Germinal center (tissue), 1 donor: ENCODE measurements at places on chromosomes 5 and 9.

GRCh38 chr9:107906074-107906473 lies 416.5 kb upstream of the KLF4 start:
- no peak for DNase-seq

- no peak for DNase-seq
Measured at GRCh38 chr9:108803428-108804065, 52.2 kb downstream of the ACTL7B start.

DNA sequence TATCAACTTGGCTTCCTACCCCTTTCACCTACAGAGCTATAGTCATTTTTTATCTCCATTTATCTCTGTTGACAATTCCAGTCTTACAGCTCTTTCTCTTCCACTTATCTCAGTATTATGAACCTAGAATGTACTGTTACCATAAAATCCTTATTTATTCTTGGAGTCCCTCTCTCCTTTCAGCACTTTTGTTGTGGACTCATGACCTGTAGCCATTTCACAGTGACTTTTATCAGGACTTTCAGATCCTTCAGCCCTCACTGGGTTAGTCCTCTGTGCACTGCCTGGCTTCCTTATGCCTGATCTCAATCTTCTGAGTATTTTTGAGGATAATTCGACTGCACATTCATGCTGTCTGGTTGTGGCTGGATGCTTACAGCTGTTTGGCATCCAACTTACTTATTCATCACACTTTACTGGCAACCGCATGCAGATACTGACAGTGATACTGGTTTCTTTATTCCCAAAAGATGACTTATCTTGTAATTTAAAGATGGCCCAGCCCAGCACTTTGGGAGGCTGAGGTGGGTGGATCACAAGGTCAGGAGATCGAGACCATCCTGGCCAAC lies 293.3 kb downstream of the MAN2A1 start:
- DNase-seq: no peak

DNA sequence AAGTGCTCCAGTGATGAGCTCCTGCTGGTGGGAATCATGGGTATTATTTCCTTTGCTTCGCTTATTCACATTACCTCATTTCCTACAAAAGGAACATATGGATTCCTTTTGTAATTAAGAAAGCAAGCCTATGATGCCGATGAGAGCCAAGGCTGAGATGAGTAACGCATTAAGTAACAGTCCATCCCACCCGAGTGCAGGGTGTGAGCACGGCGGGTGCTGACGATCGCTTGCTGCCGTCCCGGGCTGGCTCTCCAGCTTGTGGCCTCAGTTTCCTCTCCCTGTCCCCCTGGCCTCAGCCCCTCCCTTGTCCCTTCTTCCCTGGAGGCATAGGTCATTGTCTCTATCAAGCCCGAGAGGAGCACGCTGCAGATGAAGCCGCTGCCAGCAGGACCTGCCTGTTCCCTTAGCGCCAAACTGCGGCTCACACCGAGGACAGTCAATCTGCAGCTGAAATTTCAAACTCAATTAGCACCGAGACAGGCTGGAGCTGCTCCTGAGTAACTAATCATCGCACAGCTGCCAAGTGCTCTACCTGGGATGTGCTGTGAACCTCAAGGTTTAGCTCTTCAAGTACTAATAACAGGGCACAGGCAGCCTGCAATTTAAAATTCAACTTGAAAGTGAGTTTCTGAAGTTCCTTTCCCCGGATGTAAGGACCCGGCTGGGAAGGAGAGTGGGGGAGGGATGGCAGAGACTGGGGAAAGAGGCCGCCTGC lies 115.2 kb upstream of the RAPGEF1 start:
- DNase-seq: no peak

DNA sequence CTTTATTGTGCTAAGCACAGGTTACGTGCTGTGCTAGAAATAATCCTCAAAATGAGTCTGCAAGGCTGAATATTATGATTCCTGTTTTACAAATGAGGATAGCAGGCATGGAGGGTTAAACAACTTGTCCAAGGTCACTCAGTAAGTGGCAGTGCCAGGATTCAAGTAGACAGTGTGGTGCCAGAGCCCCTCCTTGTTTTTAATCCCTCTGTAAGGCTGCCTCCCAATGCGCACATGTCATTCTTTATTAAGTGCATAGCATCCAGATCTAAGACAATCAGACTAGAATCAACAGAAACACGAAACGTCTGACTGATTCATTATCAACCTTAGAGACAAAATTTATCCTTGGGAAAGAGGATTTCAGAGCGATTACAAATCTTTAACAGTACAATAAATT lies 199.6 kb downstream of the SMARCA2 start:
- no peak for DNase-seq

GRCh38 chr9:2016408-2017330 lies 1.5 kb downstream of the SMARCA2 start:
- DNase-seq: peak; percentile 77

DNA sequence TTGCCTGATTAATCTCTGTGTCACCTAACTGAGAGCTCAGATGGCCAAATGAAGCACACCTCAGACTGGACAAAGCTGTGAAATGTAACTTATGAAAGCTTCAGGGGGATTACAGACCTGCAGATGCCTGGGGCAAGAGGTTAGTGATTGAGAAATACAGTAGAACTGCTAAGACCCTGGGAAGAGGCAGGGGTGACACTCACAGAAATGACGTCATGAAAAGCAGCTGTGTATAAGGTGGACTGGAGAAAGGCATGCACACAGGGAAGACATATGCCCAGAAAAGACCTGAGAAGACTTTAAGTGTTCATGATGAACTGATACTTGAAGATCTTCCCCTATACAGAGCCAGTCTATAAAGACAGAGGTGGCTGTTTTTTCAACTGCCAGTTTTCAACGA lies 49.3 kb upstream of the SPTLC1 start:
- DNase-seq: no peak
